Activated CD8-positive, alpha-beta memory T cell treated with anti-CD3 and anti-CD28 coated beads for 4 hours (primary cell): ENCODE measurements at places on chromosomes 1 and 21.
A peak's percentile ranks its signal among the peaks of the same experiment; 100 is the strongest.

- no peak for DNase-seq
These were observed 5.1 kb downstream of the DNASE2B start for GRCh38 chr1:84403347-84403746.

GRCh38 chr1:10046356-10047085 lies 13.8 kb downstream of the UBE4B start:
- DNase-seq: no peak

DNA sequence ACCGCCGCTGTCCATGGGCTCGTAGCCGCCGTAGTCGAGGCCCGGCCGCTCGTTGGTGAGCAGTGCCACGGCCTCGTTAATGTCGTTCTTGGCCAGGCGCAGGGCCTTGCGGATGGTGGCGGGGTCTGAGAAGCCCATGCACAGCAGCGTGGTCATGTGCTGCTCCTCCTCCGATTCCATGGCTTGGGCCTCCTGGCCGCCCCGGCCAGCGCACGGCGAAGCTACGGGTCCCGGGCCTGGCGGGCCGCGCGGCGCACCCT lies 300 bp downstream of the USP24 start:
- no peak for DNase-seq

DNA sequence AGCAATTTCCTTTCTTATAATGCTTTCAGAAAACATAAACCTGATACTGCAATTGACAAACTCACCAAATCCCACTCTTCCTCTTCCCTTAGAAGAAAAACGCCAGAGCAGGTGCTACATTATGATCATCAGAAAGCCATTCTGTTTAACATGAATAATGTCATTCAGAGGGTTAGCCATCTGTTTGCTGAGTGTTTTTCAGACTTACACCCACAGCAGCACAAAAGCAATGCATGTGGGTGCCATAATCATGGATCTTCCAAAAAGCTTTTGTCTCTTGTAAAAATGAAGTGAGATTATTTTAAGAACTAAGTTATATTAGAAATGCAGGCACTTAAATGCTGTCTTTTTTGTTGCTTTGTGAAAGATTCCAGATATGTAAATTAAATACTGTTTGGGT lies 204.6 kb upstream of the TMPRSS15 start:
- DNase-seq: no peak

GRCh38 chr1:93313026-93313425 lies 32.7 kb upstream of the DR1 start:
- DNase-seq: no peak

DNA sequence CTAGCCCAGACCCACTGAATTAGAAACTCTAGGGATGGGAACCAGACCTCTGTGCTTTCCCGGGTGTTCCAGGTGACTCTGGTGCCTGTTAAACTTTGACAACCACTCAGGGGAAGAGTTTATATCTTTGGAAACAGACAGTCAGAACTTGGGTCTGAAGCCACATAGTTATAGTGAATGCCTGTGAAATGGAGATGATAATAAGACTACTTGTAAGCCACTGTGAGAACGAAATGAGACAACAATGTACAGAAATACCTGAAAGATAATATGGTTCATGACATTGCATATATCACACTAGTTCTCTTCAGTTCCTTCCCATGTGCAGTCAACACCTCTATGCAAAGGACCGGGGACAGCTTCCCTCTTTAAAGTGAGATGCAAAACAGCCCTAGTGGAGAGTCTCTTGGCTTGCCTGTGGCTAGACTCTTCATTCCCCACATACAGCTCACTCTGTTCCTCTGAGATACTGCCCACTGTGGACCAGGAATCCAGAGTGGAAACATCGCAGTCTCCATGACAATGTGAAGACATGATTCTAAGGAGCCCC lies 287.5 kb downstream of the ASTN1 start:
- DNase-seq: no peak

GRCh38 chr1:202014915-202015661 lies 4.7 kb downstream of the ELF3 start:
- DNase-seq: no peak

DNA sequence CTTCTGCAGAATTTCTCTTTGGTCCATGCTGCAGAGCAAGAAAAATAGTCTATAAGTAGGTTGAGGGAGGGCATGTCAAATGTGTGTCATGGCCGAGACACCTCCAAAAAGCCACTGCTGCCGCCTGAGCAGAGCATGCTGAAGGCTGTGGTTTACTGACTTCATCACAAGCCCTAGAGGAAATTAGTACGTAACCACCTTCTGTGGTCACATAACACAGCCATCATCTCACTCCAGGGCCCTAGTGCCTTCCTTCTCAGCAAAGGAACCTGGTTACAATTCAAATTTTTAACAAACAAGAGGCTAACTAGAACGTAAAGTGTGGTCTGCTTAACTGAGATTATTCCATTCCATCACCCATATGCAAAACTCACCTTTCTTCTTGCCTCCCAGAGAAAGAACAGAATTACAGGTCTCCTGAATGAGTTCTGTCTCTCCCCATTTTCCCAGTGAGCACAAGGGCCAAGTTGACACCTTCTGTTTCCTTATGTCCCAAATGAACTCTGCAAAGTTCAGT lies at the start of gene PTPN22:
Gene PTPN22 (minus strand): TSS at position 116 of the 517 bp plus-strand sequence.
- DNase-seq: peak; percentile 57

DNA sequence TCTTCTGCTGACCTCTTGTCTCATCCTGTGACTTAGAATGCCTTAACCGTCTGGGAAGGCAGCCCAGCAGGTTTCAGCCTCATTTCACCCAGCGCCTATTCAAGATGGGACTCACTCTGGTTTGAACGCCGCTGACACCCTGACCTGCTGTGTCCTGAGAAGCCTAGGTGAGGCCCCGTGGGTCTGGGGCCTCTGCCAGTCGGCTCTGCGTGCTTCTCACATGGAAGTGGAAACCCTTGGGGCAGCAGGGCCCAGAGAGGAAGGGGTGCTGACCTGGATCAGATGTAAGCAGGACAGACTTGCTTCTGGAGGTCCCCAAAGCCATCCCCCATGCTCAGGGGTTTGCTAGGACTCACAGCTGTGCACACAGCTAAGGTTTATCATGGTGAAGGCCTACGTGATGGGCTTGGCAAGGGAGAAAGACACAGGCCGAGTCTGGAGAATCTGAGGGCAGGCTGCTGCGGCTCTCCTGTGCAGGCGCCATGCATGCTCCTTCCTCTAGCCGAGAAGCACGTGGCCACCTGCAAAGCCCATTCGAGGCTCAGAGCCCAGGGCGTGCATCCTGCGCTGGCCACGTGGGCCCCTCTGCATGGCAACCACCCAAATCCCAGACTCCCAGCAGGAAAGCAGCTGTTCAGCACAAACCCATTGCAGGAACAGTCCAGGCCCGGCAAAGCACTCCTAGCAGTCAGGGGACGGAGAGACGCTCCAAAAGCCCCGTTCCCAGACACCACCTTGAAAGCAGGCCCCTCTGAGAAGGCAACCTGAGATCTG lies 3.8 kb downstream of the TRPM2 start:
- no peak for DNase-seq

DNA sequence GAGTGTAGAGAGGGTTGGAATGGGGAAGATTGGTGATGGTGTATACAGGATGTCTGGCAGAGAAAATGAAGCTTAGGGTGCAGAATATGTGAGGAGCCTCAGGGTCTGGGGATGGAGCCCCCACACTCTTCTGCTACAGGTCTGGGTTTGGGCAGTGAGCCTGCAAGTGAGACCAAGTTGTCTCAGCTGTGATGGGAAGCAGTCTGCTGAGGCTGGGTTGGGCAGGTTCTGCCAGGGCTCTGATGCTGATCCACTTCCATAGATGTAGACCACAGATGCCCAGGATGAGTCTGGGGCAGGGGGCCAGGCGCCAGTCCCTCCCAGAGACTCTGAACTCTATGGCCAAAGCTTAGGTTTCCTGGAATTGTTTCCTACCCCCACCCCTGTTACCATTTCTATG lies 516.9 kb downstream of the PTPRU start:
- DNase-seq: no peak

DNA sequence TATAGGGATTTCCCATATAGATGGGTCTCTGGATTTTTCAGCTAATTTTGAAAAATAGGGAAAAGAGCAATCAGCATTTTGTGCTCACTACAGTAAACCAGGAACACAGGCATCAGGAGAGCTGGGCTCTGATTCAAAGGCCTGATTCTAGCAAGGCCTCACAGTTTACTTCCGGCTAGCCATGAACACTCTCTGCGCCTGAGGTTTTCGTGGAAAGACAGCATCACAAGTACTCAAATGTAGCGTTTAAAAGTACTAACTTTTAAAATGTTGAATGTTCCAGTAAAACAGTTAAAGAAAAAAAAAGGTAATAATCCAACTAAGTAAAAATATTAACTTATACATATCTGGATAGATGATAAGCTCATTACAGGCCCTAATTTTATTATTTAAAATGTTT lies 120.6 kb downstream of the SLC45A1 start:
- DNase-seq: no peak

DNA sequence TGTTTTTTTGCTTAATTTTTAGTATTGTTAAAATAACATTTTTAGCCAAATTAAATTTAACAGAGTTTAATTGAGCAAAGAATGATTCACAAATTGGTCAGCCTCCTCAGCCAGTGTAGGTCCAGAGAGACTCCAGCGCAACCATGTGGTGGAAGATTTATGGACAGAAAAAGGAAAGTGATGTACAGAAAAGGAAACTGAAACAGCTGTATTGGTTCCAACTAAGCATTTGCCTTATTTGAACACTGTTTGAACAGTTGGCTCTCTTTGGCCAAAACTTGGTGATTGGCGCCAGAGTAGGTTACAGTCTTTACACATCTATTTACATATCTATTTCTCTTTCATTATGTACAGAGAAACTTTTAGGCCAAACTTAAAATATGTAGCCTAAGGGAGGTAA lies 19.4 kb downstream of the RPS6KC1 start:
- DNase-seq: no peak

DNA sequence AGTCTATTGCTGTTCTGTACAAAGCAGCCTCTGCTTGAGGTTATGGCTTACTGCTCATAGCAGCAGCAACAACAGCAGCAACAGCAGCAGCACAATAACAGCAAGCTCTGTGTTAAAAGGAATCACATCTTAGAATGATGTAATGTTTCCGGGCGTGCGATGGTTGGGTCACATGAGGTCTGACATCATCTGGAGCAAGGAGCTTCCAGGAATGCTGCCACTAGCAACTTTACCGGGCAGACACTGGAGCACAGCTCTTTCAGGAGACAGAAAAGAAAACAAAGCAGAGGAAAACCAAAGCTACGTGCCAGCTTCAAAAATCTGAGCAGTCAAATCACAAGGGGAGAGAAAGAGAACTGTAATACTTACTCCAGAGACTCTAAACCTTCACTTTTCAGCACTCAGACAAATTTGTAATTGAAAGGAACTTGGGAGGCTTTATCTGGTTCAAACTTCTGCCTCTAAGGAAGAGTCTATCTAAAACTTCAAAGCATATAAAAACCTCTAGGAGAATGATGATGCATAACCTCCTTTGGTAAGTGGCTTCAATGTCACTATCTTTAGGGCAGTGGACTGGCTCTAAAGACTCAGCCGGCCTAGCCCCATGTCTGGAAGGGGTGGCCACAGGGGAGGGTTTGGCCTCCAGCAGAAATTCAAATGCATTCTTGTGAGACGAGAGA lies 28.3 kb upstream of the RAB3GAP2 start:
- DNase-seq: no peak

DNA sequence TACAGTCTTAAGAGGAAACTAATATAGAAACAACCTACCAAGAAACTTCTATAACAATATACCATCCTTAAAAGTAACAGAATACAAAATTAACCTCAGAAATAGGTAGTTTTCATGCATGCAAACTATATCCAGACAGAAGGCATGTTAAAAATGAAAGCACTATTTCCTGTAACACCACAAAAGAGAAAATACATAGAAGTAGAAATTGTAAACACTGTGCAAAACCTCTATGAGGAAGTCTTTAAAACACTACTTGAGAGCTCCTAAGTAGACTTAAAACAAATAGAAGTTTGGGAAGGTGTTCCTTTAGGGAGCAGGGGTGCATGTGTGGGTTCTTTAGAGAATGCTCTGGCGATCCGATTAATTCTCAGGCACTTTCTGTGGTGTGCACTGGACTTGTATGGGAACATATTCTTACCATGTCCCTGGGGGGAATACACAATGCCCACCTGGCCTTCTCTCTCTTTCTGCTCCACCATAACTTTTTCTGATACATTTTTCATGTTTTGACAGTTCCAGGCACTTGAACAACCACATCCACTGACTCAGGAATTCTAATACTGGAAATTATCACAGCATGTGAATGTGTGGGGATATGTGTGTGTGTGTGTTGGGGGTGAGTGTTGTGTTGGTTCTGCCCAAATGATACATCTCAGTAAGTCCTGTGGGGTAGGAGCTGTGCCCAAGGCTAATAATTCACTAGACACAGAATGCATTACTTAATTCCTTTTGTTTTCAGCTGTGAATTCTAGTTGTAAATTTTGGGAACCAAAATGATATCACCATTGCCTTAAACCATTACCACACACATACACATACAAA lies 866.3 kb upstream of the B3GALT2 start:
- DNase-seq: no peak
